SHP77 (cell line): ENCODE measurements at places on chromosomes 3 and 15.

DNA sequence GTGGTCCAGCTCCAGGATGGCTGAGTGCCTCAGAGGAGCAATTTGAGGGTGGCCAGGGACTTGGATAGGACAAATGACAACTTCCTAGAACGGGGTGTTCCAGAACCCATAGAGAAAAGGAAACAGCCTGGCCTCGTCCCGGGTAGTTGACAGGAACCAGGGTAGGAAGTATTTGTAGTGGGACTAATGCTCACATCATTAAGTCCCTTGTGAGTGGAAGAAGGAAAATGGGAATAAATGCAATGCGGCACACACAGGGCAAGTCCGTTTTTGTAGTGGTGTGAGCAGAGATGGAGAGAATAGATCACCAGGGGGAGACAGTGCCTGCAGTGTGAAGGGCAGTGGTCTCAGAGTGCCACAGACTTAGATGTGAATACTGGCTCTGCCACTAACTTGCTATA, 19.6 kb downstream of the TIMP4 start:
- DNase-seq, result no peak

DNA sequence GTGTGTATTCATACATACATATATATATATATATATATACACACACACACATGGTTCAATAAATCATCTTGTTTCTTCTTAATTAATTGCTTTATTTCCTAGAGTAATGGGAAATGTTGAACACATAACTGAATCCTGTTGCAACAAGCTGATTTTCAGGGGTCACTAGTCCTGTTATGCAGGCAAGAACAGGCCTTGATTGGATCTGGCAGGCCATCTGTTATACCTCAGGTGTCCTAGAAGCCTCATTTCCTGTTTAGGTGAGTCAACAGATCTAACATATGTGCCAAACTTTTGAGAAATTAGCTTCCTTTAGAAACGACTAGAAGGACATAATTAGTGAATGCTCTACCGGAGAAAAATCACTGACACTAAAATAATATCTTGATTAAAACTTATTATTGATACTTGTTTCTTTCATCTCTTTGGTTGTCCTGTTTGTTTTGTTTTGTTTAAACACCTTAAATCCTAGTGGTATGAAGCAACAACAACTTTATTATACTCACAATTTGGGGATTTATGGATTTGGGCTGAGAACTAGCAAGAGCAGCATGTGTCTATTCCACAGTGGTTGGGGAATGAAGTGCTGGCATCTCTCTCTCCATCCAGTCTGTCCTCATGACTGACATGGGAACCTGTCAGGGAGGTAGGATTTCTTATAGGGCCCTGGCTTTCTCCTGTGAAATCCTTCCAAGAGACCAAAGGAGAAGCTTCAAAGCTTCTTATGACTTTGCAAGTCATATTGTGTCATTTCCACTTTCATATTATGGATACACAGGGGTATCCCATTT, 552.6 kb downstream of the NSUN3 start:
- no peak for DNase-seq

- DNase-seq, result no peak
These were observed 276.6 kb upstream of the CFAP20DC start for GRCh38 chr3:59326246-59327024.

DNA sequence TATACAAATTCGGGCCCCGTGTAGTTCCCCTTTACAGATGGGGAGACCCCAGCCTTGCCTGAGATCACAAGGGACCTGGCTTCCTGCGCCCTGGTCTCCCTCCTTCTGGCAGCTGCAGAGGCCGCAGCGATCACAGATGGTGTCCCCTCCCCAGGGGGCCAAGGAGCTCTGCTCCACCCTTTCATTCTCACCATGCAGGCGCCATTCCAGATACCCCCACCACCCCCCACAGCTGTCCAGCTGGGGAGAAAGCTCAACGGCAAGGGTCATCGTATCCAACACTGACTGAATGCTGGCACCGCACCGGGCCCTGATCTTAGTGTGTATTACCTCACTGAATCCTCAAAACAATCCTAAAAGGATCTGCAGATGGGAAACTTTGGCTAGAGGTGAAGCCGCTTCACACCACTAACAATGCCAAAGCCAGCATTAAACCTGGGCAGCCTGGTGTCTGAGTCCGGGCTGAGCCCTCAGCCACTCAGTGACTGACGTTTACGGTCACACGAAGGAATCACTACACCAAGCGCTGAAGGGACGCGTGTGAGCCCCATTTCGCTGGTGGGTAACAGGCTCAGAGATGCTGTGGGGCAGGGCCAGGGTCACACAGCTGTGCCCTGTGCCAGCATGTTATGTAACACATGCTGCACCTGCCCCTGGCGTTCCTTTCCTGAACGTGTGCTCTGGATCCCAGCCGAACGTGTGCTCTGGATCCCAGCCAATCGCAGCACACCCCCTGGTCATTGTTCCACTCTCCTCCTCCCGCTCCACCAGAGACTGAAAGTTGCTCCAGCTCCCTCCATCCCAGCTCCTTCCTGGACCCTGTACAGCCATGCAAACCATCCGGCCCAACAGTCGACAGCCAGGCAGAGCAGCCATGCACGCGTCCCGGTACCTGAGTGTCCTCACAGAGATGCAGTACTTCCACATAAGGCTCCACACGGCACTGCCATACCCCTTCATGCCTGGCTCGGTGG, 51.8 kb downstream of the IQSEC1 start:
- DNase-seq, result peak; percentile 58

- DNase-seq, result no peak
These were observed 10.8 kb downstream of the PAK6 start for GRCh38 chr15:40249477-40250303.

- no peak for DNase-seq
These were observed 89.7 kb upstream of the PHLDB2 start for GRCh38 chr3:111769110-111769991.

GRCh38 chr3:119368298-119368697, 74.1 kb downstream of the ARHGAP31 start:
- DNase-seq, result no peak

- no peak for DNase-seq
These were observed 33.3 kb downstream of the MGLL start for GRCh38 chr3:127789051-127789450.

GRCh38 chr3:169410430-169410829, 253.1 kb downstream of the MECOM start:
- DNase-seq, result no peak

- no peak for DNase-seq
These were observed 58.4 kb downstream of the IQSEC1 start for GRCh38 chr3:13014755-13015285.

DNA sequence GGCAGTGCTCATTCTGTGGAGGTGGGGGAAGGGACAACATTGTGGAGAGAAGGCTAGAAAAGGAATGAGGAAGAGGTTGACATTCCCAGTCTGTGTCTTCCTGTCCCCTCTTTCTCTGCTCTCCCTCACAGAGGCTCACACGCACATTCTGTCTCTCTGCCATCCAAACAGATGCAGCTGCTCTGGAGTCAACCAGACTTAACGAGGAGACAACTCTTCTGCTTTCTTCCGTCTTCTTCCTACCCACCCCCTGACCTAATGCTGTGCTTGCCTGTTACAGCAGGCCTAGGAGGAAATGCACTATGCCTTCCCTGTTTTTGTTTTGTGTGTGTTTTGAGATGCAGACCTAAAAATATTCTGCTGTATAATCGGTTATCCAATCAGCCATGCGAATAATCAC, 121.9 kb downstream of the CACNA1D start:
- DNase-seq, result no peak

- DNase-seq, result peak; percentile 5
These were observed 6.3 kb downstream of the SH3BP5 start for GRCh38 chr3:15326037-15326436.

GRCh38 chr15:25092661-25093060, 137.9 kb downstream of the SNRPN start:
- DNase-seq, result no peak

GRCh38 chr3:135851201-135852081, 114.1 kb upstream of the PPP2R3A start:
- no peak for DNase-seq

DNA sequence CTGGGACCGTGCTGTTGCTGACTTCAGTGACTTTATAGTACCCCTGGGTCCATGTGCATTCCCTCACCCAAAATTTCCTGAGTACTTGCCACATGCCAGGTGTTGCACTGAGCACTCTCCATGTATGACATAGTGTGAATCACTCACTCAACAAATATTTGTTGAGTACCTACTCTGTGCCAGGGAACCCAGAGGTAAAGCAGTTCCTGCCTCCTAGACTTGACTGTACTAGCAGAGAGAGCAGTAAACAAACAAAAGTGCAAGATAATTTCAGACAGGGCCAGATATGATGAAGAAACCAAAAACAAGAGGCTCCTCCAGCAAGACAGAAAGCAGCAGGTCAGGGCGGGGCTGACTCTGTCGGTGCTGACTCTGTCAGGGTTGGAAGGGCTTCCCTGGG, 12.2 kb downstream of the TGM4 start:
- DNase-seq, result peak; percentile 17

GRCh38 chr15:46312133-46312740, 677.4 kb downstream of the SQOR start:
- peak; percentile 59 for DNase-seq

DNA sequence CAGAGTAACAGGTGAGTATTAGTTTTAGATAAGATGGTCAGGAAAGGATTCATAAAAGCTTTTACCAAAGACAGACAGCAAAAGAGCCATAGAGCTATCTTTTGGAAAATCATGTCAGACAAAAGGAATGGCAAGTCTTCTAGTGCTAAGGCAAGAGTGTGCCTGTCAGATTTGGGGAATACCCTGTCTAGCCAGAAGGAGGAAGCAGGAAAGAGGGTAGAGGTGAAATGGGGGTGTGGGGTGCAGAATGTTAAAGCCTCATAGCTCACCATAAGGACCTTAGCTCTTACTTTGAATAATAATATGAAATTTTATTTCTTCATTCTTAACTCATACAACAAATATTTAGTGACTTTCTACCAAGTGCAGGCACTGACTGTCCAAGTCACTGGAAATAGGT, 512.1 kb upstream of the ROBO2 start:
- no peak for DNase-seq

- no peak for DNase-seq
These were observed 270.5 kb upstream of the STT3B start for GRCh38 chr3:31262201-31262600.

DNA sequence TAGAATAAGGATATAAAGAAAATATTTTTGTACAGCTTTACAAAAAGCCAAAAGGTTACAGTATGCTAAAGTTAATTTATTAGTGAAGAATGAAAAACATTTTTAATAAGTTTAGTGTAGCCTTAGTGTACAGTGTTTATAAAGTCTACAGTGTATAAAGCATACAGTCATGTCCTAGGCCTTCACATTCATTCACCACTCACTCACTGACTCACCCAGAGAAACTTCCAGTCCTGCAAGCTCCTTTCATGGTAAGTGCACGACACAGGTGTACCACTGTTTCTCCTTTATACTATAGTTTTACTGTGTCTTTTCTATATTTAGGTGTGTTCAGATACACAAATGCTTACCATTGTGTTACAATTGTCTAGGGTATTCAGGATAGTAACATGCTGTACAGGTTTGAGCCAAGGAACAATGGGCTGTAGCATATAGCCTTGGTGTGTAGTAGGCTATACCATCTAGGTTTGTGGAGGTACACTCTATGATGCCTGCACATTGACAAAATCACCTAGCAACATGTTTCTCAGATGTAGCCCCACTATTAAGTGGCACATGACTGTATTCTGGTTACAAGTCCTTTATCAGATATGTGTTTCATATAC, 197.1 kb upstream of the KBTBD8 start:
- no peak for DNase-seq

DNA sequence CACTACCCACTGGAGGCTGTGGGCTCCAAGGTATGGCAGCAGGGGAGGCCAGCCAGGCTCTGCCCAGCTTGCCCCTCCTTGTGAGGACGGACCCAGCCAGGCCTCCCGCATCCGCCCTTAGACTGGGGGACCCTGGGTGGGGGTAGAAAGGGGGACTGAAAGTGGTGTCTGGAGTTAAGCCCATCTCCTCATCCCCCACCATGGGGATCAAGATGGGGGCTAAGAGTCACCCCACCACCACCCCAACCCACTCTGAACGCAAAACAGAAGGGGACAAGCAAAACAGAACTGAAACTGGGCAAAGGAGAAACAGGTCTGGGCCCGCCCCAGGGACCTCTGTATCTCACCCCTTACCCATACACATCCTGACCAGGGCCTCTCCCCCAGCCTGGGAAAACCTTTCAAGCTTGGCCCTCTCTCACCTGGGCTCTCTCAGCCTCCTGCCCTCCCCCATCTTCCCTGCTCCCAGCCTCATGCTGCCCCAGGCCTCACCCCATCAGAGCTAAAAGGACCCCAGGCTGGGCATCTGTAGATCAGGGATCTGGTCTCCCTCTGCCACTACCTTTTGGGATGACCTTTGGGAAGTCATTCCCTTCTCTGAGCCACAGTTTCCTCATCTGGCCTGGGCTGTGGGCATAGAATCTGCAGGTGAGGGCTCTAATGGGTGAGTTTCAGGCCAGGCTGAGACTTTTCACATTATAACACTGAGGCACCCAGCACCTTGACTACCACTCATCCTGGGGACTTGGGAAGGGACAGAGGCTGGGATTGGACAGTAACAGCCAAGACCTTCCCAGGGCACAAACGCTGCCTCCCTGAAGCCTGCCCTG, 30.0 kb upstream of the CYP11A1 start:
- no peak for DNase-seq

- DNase-seq, result no peak
These were observed 112.7 kb downstream of the SNRK start for GRCh38 chr3:43399034-43399433.

- DNase-seq, result no peak
These were observed 284.5 kb upstream of the PLSCR5 start for GRCh38 chr3:146889626-146890025.

GRCh38 chr3:147937341-147937740, 528.2 kb downstream of the ZIC1 start:
- no peak for DNase-seq

- DNase-seq, result no peak
These were observed 16.1 kb downstream of the ALS2CL start for GRCh38 chr3:46677411-46677726.

GRCh38 chr3:11053926-11054503, 61.5 kb downstream of the SLC6A1 start:
- DNase-seq, result no peak

GRCh38 chr15:90294601-90295269, 29.3 kb downstream of the NGRN start:
- DNase-seq, result peak; percentile 31

GRCh38 chr3:177050501-177051237, 146.6 kb downstream of the TBL1XR1 start:
- peak; percentile 17 for DNase-seq

GRCh38 chr15:80779658-80780415, 667 bp downstream of the CEMIP start:
- peak; percentile 40 for DNase-seq

DNA sequence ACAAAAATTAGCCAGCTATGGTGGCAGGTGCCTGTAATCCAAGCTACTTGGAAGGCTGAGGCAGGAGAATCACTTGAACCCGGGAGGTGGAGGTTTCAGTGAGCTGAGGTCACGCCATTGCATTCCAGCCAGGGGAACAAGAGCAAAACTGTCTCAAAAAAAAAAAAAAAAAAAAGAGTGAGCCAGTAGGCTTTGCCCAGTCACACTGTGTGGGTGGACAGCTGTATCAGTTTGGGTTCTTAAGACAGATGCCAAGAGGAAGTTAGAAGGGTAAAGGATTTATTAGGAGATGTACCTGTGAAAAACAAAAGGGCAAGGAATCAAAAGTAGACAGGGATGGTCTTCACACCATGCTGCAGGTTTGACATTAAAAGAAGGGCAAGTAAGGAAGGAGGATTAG, 86.1 kb upstream of the CGNL1 start:
- no peak for DNase-seq

GRCh38 chr3:50502584-50503423, 630 bp downstream of the CACNA2D2 start:
- DNase-seq, result no peak
